ENCODE measurements at places on chromosomes 1 and 21. TPM values are rescaled to one million over a fixed set of nuclear protein-coding genes. Genes with fewer than 3 reads are reported as not detected.

SYT11 gene
- 16.2 TPM for polyA plus RNA-seq

C4BPB gene
- polyA plus RNA-seq: not detected

KRTAP19-1 gene
- not detected for polyA plus RNA-seq

KIRREL1 gene
- 33.3 TPM for polyA plus RNA-seq

DNA sequence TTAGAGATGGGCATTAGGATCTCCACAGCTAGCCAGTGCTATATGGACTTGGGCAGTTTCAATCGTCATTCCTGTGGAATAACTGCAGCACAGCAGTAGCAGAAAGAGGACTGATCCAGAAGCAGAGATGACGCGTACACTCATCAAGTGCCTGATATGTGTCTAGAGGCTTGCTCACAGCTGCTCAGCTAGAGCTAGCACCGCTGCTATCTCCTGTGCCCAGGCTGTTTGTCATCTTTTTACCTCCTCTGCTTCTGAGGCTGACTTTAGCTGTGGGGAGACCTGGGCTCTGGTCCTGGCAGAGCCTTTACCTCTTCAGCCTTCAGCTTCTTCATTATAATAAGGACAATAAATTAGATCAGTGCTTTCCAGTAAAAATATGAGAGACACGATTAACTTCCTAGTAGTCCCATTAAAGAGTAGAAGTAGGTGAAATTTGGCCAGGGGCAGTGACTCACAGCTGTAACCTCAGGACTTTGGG lies 5.3 kb downstream of the TENT5C start:
- no peak for DNase-seq

GRCh38 chr1:30815556-30815955 lies 58.0 kb upstream of the LAPTM5 start:
- no peak for DNase-seq

GRCh38 chr1:32743380-32744070 lies 41.0 kb upstream of the SYNC start:
- DNase-seq: peak; percentile 41

- no peak for DNase-seq
These were observed 45.3 kb downstream of the KCNC4 start for GRCh38 chr1:110255392-110255787.

DNA sequence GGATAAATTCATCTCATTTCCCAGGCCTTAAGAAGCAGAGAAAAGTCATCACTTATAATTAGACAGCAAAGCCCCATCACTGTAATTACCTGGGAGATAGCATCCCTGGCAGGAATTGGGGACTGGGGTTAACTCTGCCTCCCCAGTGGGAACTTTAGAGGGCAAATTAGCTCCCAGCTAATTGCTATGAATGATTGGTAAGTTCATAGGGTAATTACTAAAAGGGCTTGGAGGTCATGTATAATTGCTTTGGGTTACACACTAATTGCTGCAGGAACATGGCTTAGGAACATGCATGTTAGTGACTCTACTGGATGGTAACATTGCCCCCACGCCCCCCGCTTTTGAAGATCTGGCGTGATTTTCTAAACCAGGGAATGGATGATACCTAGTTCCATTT lies 64.8 kb downstream of the UBE2T start:
- no peak for DNase-seq

- DNase-seq: no peak
These were observed 9.3 kb downstream of the CTH start for GRCh38 chr1:70420320-70420719.
